Body of pancreas (tissue), 4 donors: ENCODE measurements at places on chromosomes 7 and 10. TPM values are rescaled to one million over a fixed set of nuclear protein-coding genes. Genes with fewer than 3 reads are reported as not detected.

GRCh38 chr7:134752006-134752760, 27.3 kb upstream of the CALD1 start:
- no peaks in the 10 kb centered on the region for H3K4me1 ChIP-seq
- no peaks in the 10 kb centered on the region for H3K27me3 ChIP-seq
- DNase-seq = no peak
- no peaks in the 10 kb centered on the region for H3K36me3 ChIP-seq
- no peak overlapping the region for H3K4me3 ChIP-seq

GRCh38 chr7:49022448-49022847, 98.1 kb downstream of the CDC14C start:
- no peaks in the 10 kb centered on the region for H3K27me3 ChIP-seq
- DNase-seq = no peak
- H3K4me3 ChIP-seq = no peak overlapping the region
- H3K27ac ChIP-seq = no peak overlapping the region
- H3K4me1 ChIP-seq = no peaks in the 10 kb centered on the region

- no peaks in the 10 kb centered on the region for H3K27me3 ChIP-seq
- no peak overlapping the region for H3K27ac ChIP-seq
- no peaks in the 10 kb centered on the region for H3K4me1 ChIP-seq
These were observed 382.1 kb downstream of the ANKRD7 start for GRCh38 chr7:118606602-118607001.

The GDF2 gene
- not detected for total RNA-seq

The RAB19 gene
- total RNA-seq = 15.3 TPM

The ASB10 gene
- total RNA-seq = not detected

GRCh38 chr7:3037259-3037658, 6.4 kb downstream of the CARD11 start:
- H3K4me1 ChIP-seq = no peaks in the 10 kb centered on the region
- H3K36me3 ChIP-seq = no peaks in the 10 kb centered on the region
- H3K4me3 ChIP-seq = no peak overlapping the region
- no peak for DNase-seq

The MMS19 gene
- 60.0 TPM for total RNA-seq

DNA sequence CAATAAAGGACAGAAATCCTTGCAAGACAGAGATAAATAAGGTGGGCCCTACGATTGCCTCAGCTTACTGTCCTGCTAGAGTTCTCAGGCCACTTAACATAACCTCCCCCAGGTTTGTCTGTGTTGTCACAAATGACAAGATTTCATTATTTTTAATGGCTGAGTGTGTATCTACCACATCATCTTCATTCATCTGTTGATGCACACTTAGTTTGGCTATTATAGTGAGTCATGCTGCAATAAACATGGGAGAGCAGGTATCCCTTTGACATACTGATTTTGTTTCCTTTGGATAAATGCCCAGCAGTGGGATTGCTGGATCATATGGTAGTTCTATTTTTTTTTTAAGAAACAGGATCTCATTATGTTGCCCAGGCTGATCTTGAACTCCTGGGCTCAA, 60.6 kb downstream of the PRTFDC1 start:
- H3K27me3 ChIP-seq = no peaks in the 10 kb centered on the region
- no peak for DNase-seq
- H3K27ac ChIP-seq = no peak overlapping the region
- H3K4me3 ChIP-seq = no peak overlapping the region

The STRIP2 gene
- not detected for total RNA-seq

DNA sequence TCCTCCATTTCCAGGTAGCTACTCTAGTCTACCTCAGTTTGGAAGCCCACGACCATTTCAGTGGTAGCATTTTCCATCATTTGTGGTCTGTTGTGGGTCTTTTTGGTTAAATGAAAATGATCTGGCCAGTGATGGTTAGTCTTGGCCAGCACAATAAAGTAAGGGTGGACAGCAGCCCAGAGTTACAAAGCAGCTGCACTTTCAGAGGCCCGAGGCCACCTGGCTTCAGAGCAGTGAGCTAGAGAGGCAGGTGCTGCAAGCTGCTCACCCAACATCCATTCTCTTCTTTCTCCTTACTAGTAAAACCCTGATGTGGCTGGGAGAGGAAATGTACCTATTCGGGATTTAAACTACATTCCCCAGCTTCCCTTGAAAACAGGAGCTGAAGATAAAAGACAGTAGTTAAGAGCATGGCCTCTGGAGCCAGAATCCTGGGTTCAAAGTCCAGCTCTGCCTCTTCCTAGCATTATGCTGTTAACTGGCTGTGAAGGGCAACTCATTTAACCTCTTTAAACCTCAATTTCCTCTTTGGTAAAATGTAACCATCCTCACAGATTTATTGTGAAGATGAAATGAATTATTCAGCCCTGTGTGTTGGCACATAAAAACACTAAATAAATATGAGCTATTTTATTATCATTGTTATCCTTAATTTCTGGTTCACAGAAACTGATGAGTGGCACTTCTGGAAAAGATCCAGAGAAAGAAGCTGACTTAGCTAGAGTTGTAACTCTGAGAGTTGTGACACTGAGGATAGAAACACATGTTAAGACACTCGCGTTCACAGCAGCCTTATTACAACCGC, 517.4 kb downstream of the PARD3 start:
- H3K4me1 ChIP-seq = peaks cover 9% of the 10 kb centered on the region
- H3K4me3 ChIP-seq = no peak overlapping the region
- H3K27me3 ChIP-seq = no peaks in the 10 kb centered on the region
- no peaks in the 10 kb centered on the region for H3K36me3 ChIP-seq
- no peak overlapping the region for H3K27ac ChIP-seq

The AGR2 gene
- 20.0 TPM for total RNA-seq
